MG63 (cell line): ENCODE measurements at places on chromosomes 12 and 14.

DNA sequence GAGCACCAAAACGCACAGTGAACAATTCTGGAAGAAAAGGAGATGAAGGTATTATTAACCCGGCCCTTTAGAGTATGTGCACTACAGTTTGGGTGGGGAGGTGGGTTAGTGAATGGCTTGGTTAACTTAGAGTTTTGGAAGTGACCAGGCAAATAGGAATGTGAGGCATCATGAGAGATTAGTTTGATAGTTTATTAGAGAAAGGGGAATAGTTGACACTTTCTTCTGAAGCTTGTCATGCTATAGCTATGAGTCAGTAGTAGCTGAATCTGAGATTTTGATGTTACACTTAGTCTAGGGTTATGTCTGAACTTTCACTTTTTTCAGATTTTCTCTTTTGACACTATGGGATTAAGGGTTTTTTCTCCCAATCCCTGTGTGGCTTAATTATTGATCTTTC is 567.2 kb downstream of the SNAPC1 start:
- DNase-seq: peak; percentile 7

DNA sequence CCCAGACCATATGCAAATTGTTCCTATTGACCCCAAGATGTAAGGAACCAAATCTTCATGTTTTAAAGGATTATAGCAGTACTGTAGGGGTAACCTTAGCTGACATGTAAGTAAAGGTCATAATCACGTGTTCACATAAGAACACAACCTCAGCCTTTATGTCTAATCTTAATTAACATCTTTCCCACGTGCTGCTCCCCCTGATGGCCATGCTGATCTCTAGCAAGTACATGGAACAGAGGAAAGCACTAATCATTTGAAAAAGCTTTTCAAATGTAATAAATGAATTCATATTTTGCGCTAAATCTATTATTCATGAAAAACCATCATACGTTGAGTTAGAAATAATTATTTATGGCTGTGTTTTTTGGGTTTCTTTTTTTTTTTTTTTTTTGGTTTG is 30.5 kb upstream of the ITPR2 start:
- no peak for DNase-seq

- no peak for DNase-seq
Observed at GRCh38 chr12:77687321-77687720, 143.4 kb upstream of the NAV3 start.

DNA sequence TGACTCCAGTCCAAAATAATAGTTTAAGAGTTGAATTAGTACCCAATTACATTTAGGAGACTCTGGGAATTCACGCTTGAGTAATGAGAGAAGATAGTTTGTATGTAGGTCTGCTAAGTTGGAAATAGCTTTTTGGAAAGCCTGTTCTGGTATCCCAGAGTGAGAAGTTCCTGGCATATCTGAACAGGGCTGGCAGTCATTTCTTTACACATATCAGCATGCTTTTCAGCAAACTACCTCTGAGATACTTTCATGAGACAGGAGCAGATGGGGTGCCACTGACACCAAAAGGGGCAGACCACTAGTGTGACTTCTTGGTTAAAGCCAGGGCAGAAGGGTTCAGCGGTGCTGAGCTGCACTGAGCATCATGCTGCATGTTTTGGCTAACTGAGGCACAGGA is 45.1 kb upstream of the GRIP1 start:
- no peak for DNase-seq
